ENCODE measurements at places on chromosomes 5 and 9.

- DNase-seq, result no peak
Observed at GRCh38 chr5:329768-330167, 8.3 kb downstream of the AHRR start.

DNA sequence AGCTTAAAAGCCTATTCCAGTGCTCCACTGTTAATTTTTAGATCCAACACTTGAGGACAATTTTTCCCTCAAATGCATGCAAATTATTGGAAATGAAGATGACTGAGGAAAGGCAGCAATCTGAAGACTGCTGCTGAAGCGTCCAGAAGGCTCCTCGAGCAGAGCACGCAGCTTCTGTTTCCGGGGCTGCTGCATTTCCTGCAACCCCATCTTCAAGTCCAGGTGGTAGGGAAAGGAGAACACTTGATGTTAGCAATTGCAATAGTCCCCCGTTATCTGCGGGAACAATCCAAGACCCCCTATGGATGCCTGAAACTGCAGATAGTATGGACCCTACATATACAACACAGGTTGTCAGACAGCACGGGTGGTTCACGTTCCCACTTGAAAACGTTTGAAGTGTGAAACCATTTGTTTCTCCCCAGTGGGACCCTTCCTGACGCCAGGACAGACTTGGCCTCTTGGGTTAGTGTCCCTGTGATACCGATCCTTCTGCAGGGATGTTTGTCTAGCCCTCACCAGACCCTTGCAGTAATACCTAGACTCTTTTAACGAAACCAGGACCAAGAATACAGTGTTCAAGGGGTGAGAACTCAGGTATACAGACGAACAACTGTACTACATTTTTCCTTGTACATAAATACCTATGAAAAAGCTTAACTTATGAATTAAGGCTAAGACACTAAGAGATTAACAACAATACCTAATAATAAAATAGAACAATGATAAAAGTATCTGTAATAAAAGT, 152.3 kb downstream of the HSD17B3 start:
- no peak for DNase-seq

GRCh38 chr5:171427318-171428167, 8.1 kb downstream of the FGF18 start:
- no peak for DNase-seq

- peak; percentile 14 for DNase-seq
Observed at GRCh38 chr9:125932012-125932411, 184.8 kb downstream of the PBX3 start.

GRCh38 chr9:134644725-134645606, 3.4 kb downstream of the COL5A1 start:
- peak; percentile 48 for DNase-seq

DNA sequence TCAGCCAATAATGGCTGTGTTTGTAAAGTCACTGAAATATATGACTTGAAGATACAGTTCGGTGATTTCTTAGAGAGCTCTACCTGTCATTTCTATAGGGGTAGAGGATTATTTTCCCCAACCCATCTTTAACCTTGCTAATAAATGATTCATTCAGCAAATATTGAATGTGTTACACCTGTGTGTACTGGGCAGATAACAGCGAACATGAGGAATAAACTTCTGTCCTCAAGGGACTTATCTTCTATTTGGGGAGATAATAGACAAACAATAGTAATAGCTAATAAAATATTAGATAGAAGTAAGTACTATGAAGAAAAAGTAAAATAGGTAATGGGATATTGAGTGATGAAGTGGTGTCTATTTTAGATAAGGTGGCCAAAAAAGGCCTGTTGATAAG, 9.3 kb downstream of the TTC23L start:
- DNase-seq, result no peak

DNA sequence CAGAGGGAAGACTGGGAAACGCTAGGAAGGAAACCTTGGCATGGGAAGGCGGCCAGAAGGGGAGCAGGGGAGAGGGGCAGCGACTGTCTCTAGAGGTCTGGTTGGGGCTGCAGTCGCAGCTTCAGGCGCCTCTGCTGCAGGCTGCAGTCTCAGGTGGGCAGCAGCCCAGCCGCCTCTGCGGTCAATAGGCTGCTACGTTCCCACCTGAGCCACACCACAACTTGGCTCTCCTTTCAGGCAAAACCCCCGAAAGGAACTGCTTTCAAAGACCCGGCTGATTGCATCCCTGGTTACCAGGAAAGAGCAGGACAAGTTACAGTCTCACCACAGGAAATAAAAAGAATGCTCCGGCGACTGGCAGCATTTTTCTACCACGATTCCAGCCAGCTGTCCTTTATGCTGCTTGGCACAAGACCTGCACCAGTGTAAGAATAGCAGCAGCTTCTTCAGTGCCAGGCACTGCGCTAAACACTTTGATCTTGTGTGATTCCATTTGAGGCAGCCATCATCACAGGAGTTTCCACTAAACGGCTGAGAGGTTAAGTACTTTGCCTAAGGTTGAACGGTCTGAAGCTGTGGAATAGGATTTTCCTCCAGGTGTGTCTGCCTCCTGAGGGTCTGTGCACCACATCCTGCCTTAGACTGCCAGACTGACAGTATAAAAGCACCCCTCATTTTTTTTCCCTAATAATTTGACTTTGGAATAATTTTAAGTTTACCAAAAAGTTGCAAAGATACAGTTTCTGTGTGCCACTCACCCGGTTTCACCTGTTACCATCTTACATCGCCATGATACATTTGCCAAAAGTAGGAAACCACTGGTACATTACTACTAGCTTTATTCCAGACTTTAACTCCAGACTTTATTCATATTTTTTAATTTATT, 7.5 kb downstream of the RPS14 start:
- no peak for DNase-seq

- DNase-seq, result peak; percentile 22
Observed at GRCh38 chr5:164119806-164120447, 614.5 kb downstream of the MAT2B start.

DNA sequence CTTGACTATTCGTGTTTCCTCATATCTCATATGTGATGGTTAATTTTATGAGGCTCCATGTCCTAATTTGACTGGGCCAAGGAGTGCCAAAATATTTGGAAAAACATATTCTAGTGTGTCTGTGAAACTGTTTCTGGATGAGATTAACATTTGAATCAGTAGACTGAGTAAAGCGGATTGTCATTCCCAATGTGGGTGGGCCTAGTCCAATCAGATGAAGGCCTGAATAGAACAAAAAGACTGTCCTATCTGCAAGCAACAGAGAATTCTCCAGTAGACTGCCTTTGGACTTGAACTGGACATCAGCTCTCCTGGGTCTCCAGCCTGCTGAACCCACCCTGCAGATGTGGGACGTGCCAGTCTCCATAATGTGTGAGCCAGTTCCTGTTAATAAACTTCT, 13.5 kb upstream of the SLCO4C1 start:
- no peak for DNase-seq

GRCh38 chr9:126411225-126411947, 84.8 kb downstream of the MVB12B start:
- no peak for DNase-seq

DNA sequence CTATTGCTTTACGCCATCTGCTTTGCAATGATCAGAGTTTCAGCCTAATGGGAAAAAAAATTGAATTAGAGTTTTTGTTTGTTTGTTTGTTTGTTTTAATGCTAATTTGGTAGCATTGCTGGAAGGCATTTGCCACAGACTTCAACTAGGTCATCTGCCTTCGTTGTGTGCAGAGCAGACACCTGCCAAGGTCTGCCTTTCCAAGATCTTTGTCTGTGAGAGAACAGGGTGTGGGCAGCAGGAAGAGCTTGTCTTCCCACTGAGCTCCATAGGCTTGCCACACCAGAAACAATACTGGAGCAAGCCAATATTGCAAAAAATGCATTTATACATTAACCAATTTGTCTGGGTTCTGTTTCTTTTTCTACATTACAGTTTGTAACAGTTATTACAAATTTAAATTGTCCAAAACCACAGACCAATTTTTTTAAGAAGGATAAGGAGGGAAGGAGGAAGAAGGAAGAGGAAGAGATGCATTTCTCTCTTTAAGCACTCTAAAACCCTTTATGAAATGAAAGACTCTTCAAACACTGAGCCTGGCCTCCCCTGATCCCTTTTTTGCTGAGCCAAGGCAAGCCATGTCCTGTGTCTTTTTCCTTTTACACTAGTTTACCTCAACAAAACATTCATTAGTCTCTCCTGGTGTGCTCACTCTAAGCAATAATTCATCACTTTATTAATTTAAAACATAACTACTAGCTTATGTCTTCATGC, 210.5 kb downstream of the SNX18 start:
- DNase-seq, result no peak

DNA sequence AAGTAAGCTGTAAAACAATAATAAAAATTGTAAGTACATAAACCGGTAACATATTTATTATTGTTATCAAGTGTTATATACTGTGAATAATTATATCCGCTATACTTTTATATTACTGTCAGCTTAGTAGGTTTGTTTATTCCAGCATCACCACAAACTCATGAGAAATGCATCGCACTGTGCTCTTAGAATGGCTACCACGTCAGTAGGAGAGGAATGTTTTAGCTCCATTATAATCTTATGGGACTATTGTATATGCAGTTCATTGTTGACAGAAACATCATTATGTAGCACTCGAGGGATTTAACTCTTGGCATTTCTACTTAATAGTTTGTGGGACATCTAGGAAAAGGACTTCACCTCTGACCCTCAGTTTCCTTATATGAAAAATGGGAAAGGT, 16.4 kb downstream of the SLC12A2 start:
- DNase-seq, result no peak

DNA sequence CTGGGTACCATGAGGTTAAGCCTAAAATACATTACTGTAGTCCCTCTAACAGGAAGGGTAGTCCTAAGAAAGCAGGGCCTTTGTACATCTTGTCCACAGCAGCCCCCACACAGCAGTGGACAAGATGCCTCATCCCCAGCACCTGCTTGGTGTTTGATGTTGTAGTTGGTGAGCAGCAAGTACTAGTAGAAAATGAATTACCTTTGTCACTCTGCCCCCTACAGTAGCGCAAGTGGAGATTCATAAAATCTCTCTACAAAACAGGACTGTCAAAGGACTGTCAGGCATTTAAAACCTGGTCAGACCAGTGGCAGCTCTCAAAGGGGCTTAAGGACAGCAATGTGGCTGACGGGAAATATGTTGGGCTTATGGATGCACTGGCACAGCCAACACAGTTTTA, 122.5 kb downstream of the TMEM174 start:
- no peak for DNase-seq

GRCh38 chr5:122390694-122391093, 78.7 kb downstream of the SNCAIP start:
- DNase-seq, result no peak

DNA sequence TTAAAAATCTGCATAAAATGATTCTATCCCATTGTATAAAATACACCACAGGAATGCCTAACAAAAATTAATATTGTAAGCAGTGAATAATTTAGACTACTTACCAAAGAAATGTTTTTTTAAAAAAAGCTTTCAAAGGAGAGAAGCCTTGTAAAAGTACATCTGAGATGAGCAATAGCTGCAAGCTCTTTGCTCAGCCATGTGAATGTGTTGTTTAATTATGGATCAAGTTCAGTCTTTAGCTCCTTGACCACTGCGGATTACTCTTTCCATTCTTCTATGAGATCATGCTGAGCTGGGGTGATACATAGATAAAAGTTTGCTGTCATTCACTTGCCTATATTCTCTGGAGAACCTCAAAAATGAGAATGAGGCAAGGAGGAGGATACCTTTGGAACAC, 782.4 kb upstream of the ZNF608 start:
- DNase-seq, result no peak

DNA sequence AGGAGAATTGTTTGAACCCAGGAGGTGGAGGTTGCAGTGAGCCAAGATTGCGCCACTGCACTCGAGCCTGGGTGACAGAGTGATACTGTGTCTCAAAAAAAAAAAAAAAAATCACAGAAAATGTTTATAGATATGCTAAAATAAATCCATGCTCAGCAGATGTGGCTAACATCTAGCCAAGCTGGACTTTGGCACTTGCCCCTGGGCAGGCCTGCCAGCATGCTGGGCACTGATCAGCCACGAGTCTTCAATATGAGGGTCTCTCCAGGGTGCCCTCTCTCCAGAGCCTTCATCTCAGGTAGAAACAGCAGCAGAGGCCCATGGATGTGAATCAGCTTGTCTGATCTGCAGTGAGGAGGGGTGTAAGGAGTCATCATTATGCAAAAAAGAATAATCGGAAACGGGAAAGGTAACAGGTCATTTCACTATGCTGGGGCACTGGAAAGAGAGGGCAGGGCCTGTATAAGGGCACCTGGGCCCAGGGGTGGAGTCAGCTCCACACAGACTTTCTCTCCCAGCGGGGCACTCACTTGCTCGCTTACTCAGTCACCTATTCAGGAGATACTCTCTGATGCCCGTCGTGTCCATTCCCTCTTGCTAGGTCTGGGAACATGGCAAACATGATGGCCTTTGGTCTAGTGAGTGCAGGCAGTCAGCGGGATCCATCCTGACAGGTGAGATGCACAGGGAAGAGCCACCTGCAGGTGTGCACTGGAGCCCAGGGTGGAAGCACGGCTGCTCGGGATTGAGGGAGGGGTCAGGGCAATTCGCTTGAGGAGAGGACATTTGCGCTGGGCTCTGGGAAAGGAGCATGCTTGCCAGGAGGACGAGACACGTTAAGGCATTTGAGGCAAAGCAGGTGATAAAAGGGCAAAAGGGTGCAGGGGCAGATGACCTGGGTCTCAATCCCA, 17.1 kb downstream of the RNF44 start:
- no peak for DNase-seq

GRCh38 chr5:65961633-65962032, 35.3 kb downstream of the ERBIN start:
- no peak for DNase-seq

- DNase-seq, result no peak
Observed at GRCh38 chr5:14431534-14431933, 150.1 kb upstream of the OTULINL start.

DNA sequence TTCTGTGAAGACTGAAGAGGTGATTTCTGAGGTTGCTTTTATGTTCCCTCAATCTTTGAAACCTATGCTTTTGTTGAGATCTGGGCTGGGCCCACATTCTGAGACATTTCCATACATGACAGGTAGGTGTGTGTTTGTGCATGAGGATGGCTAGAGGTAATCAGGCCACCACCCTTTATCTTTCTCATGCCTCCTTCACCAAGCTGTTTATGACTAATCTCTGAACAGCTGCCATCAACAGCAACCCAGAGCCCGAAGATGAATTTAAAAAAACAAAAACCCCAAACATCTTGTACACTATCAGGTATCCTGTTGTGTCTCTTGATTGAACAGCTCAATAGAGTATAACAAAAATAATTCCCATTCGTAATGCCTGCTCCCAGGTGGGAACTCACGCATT, 12.6 kb upstream of the C5orf46 start:
- no peak for DNase-seq

DNA sequence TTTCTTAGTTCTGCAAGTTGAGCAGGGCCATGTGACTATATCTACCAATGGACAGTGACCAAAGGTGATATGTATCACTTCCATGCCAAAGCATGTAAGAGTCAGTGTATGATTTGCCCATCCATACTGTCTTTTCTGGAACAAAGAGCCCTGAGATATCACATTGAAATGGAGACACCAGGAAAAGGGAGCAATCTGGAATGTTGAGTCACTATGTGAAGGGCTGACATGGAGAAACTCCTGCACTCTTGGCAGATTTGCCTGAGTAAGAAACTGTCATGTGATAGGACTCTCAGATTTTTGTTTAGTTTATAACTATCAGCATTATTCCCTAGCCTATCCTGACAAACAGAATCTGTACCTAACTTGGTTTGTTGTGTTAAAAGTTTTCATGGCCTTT, 29.8 kb upstream of the TMEM161B start:
- no peak for DNase-seq

- no peak for DNase-seq
Observed at GRCh38 chr5:112640546-112640945, 97.1 kb upstream of the APC start.

GRCh38 chr9:16656432-16657169, 213.9 kb downstream of the BNC2 start:
- DNase-seq, result no peak

Measured in iPS-NIHi11 (cell line).